ENCODE measurements at places on chromosomes 4 and X.
A peak's percentile ranks its signal among the peaks of the same experiment; 100 is the strongest.

GRCh38 chr4:54687887-54688841, 30.4 kb downstream of the KIT start:
- peak; percentile 67 for DNase-seq

- DNase-seq: no peak
Observed at GRCh38 chr4:66045913-66046312, 375.6 kb upstream of the EPHA5 start.

DNA sequence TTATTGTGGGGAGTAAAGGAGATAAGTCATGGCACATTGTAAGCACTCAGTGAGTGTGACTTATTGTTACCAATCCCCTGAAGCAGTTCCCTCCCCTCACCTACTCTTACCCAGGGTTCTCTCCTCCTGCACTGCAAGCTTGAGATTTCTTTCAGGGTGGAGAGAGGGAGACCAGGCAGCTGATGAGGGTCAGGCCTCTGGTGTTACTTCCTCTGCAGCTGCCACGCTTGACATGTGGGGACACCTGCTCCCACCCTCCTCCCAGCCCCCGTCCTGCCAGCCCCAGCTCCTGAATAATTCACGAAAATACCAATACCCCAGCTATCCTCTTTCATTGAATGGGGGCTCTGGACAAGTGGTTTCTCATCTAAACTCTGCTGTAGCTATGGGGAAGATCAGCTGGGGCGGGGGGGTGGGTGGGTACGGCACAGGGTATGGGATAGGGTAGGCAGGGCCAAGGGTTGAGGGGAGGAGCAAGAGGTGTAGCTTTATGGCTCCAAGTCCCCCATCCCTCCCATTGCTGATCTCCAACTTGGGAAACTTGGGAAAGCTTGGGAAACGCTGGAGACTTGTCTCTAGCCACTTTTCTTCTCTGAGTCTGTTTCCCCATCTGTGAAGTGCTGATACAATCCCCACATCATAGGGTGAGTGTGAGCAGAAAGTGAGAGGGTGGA, 148.5 kb upstream of the PJA1 start:
- DNase-seq: no peak

GRCh38 chr4:120018786-120019185, 47.9 kb downstream of the MAD2L1 start:
- DNase-seq: peak; percentile 4

- peak; percentile 82 for DNase-seq
Observed at GRCh38 chr4:110119880-110120279, 78.5 kb downstream of the ELOVL6 start.

- DNase-seq: peak; percentile 31
Observed at GRCh38 chrX:47483306-47484268, 565 bp upstream of the ZNF41 start.

DNA sequence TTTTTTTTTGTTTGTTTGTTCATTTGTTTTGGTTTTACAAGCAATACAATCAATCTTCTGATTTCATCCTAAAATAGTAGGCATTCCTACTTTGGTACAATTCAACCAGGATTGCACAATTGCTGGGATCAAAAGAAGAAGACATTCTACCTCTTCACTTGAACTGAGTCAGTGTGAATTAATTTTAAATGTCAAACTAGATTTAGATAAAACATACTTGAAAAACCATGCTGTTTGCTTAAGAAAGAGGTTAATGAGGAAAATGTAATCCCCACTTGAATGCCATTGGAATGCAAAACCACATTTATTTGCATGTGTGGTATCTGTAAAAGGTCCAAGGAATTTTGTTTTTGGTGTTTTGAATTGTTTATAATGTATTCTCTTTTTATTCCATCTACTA, 40.5 kb downstream of the HAND2 start:
- DNase-seq: peak; percentile 95

GRCh38 chr4:173415885-173416653, 17.2 kb upstream of the SCRG1 start:
- DNase-seq: no peak

- DNase-seq: no peak
Observed at GRCh38 chrX:1126738-1127137, 85.7 kb downstream of the CRLF2 start.

- DNase-seq: no peak
Observed at GRCh38 chrX:18368402-18368801, 13.9 kb upstream of the SCML2 start.

DNA sequence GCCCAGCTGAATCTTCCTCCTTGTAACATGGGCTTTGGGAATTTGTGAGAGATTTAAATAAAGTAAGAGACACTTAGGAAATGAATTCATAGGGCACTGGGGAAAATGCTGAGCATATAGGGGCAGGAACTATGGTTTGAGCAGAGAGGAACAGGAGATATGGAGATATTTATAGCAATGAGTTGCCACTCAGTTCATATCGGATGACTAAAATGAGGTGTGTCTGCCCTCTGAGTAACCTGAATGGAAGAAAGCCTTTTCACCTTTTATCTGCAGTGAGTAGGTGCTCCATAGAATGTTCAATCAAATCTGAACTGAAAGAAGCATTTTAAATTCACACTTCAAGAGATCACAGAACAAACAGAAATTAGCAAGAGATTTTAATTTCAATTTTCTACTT, 105.7 kb downstream of the CEP44 start:
- DNase-seq: no peak
